ENCODE measurements at places on chromosomes 5 and 9. TPM values are rescaled to one million over a fixed set of nuclear protein-coding genes. Genes with fewer than 3 reads are reported as not detected.

DNA sequence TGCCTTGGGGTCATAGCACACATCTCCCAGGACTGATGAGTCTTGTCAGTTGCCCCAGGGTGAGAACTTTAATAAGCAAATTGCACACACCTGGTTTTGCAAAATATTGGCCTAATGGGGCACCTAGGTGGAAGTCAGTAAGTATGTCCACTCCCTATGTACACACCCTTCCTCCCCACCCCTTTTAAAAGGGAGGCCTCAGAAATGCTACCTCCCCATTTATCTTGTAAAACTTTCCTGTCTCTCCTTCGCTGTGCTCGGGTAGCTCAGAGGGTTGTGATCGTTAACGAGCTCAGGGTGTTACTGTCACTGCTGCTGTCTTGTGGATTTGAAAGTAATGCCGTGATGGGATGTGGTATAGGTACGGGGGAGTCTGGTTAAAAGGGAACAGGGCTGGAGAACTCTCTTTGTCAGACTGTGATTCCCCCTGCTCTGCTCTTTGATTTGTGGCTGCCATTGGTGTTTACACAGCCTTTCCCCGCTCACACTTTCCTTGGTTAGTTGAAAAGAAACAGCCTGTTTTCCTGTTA lies 26.2 kb downstream of the ZNF462 start:
- DNase-seq: no peak

- DNase-seq: no peak
Measured at GRCh38 chr9:99220011-99220410, 1.7 kb downstream of the ALG2 start.

DNA sequence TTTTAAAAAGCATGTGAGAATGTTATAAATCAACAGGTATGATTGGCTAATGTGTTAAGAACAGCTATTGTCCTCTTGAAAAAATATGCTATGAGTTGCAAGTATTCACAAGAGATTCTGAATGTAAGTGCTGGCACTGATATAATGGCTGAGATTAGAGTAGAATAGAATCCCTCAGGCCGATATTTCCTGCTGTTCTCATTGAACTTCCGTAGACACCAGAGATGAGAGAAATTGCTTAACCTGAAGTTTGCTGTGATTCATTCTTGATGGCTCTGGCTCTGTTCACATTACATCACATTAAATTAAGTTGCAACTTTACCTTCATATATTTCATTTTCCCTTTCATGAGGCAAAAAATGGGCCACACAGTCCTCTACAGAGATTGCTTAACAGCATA lies 114.5 kb downstream of the BAAT start:
- no peak for DNase-seq

DNA sequence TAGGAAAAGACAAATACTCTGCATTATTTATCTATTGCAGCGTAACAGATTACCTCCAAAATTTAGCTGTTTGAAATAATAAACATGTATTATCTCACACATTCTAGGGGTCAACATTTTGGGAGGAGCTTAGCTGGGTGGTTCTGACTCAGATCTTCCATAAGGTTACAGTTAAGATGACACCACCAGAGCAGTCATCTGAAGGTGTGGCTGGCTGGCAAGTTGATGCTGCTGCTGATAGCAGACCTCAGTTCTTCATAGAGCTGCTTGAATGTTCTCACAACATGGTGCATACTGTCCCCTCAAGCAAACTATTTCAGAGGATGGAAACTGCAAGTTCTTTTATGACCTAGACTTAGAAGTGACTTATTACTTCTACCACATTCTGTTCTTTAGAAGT lies 146.3 kb upstream of the FSTL4 start:
- DNase-seq: no peak

DNA sequence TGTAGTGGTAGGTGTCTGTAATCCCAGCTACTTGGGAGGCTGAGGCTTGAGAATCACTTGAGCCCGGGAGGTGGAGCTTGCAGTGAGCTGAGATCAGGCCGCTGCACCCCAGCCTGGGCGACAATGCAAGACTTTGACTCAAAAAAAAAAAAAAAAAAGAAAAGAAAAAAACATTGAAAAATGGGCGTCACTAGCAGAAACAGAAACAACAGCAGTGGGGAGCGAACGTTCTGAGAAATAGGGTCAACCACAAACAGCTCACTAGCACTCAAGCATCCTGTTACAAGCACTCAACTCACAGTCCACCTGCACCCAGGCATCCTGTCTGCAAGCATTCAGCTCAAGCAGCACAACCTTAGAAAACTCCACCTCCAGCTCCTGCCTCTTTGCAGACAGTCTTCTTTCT lies 17.2 kb downstream of the TRIM14 start:
- no peak for DNase-seq

DNA sequence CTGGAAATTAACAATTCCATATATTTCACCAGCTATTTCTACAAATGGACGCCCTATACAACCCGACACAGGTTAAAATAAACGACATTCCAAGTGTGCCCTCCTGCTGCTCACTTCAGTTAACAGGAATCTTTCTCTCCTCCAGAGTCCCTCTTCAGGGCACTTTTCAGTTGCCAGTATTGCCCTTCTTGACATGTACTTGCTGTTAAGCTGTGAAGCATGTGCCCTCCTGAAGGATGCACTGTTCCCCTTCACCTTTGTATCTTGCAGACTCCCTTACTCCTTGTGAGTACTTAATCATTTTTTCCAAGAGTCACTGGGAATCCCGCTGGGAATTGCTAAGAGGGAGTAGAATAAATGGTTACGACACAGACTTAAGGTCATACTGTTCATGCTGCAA lies 364.1 kb downstream of the CTNND2 start:
- DNase-seq: no peak

PCDHGC4 gene
- 24.6 TPM for total RNA-seq

MAMDC2 gene
- total RNA-seq: 2.6 TPM

GRCh38 chr9:120386390-120387131 lies 193.4 kb downstream of the CDK5RAP2 start:
- DNase-seq: no peak

MED22 gene
- 28.0 TPM for total RNA-seq

HTR1A gene
- total RNA-seq: 8.6 TPM

DNA sequence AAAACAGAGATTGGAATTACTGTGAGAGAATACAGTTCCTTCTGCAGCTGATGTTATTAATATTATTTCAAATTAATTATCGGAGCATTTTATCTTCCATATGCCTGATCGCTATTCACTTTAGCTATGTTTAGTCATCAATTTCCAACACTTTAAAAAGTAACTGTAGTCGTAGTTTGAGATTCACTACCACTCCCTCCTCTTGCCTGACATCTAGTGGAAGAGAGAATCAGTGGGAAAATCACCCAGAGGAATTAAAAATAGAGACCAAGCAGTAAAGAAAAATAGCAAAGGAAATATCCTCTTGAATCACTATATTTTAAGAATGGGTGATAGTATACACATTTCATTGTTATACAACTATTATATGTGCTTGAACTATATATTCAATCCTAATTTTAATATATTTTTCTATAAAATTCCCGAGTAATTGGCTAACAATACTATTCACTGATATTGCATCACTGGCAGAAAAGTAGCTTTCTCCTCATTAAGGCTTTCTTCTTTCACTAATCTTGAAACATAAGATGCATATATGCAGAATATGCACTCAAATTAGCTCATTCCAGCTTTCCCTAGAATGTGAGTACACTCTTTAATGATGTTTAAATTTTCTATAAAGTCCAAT lies 708.7 kb downstream of the CDH9 start:
- no peak for DNase-seq

- no peak for DNase-seq
Measured at GRCh38 chr5:144198386-144198785, 27.7 kb downstream of the KCTD16 start.

GRCh38 chr9:87836951-87837705 lies 45.5 kb upstream of the SPATA31E1 start:
- no peak for DNase-seq

- DNase-seq: peak; percentile 69
Measured at GRCh38 chr5:59188419-59189225, 605.7 kb downstream of the RAB3C start.

FOXD4L3 gene
- total RNA-seq: 0.70 TPM

GRCh38 chr5:126359884-126360283 lies 63.3 kb upstream of the GRAMD2B start:
- DNase-seq: no peak

GRCh38 chr5:29005386-29005785 lies 1967.0 kb upstream of the CDH9 start:
- DNase-seq: no peak

ATOX1 gene
- total RNA-seq: 104 TPM

SLC23A1 gene
- total RNA-seq: not detected

UQCRQ gene
- 324 TPM for total RNA-seq

Data from dorsolateral prefrontal cortex (tissue), 122 donors.